Hepatocyte (in vitro differentiated cells): ENCODE measurements at places on chromosomes 1 and 21. TPM values are rescaled to one million over a fixed set of nuclear protein-coding genes. Genes with fewer than 3 reads are reported as not detected.
A peak's percentile ranks its signal among the peaks of the same experiment; 100 is the strongest.

The CFAP107 gene
- not detected in 2 replicates for polyA plus RNA-seq

GRCh38 chr1:171727778-171728177, 14.1 kb downstream of the VAMP4 start:
- no peak for DNase-seq
- no peaks in the 10 kb centered on the region for H3K36me3 ChIP-seq
- no peaks in the 10 kb centered on the region for H3K27me3 ChIP-seq

DNA sequence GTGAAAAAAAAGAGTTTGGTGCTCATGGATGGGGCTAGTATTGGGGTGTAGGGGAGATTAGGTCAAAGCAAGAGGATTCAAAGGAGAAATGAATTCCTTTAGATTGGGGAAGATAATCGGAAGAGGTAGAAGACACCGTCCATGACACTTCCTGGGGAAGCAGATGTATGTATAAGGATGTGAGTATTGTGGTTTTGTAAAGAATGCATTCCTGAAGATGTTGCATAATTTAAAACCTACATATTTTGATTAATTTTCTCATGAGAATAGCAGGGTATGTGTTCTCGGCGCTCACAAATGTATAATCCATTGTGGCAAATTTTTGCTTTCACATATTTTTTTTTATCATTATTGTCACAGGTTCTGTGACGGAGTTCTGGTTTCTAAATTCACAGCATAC, 5.5 kb upstream of the LGALS8 start:
- no peaks in the 10 kb centered on the region for H3K36me3 ChIP-seq
- no peak overlapping the region for H3K27ac ChIP-seq
- H3K27me3 ChIP-seq: no peaks in the 10 kb centered on the region
- peaks cover 20% of the 10 kb centered on the region for H3K4me1 ChIP-seq

The APOBEC4 gene
- polyA plus RNA-seq: not detected in 2 replicates

The GNAT2 gene
- 0.18 and 0.19 TPM in 2 replicates for polyA plus RNA-seq

The HMGCS2 gene
- polyA plus RNA-seq: 119 and 167 TPM in 2 replicates

The ADCY10 gene
- 1.0 and 1.5 TPM in 2 replicates for polyA plus RNA-seq

DNA sequence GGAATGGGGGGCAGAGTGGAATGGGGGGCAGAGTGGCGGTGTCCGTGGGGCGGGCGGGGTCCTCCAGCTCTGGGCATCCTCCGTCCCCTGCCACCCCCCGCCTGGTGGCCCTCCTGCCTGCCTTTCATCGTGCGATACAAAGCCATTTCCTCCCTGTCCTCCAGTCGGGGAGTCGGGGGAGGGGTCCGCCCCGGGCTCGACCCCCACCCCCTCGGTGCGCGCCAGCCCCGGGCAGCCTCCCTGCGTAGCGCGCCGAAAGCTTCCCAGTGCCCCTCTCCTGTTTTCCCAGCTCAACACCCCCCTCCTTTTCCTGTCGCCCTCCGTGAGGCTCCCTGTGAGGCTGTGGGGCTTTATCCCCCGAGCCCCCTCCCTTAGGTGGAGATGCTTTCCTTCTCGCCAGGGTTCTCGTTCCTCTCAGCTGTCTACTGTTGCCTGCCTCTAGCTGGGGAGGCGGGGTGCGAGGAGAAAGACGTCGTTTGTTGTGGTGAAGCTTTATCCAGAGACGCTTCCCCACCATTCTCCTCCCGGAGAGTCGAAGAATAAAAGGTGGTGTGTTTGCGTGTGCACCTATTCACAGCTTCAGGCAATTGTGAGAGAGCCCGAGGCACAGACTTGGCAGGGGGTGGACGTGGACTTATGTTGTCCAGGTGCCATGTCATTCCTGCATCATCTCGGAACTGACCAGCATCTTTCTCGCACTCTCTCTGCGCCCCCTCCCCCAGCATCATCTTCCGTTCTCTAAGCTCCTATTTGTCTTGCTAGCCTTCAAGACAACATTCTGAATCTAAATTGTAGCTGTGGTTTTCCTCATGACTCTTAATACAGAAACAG, 848 bp downstream of the DNM3 start:
- H3K27me3 ChIP-seq: peaks cover 28% of the 10 kb centered on the region
- peaks cover 3% of the 10 kb centered on the region for H3K4me1 ChIP-seq
- H3K27ac ChIP-seq: no peak overlapping the region
- H3K36me3 ChIP-seq: no peaks in the 10 kb centered on the region
- peak overlapping the region; percentile 91 for H3K4me3 ChIP-seq

The LINGO4 gene
- polyA plus RNA-seq: not detected in 2 replicates

DNA sequence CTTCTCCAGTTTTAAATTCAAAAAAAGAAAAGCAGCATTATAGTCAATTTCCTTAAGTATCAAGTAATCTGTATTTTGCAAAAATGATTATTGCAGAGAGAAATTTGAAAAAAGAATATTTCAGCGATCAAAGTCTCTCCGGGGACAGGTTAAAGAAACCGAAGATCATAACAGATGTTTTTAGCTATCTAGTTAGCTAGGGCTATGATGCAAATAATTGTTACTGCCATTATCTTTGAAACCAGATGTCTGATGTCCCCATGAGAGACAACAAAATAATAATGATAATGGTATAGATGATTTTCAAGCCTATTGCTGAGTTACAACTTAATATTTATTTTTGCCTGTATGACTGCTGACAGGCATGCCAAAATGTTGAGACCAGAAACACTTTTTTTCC, 1326.0 kb downstream of the PLA2G4A start:
- DNase-seq: no peak
- no peaks in the 10 kb centered on the region for H3K36me3 ChIP-seq

DNA sequence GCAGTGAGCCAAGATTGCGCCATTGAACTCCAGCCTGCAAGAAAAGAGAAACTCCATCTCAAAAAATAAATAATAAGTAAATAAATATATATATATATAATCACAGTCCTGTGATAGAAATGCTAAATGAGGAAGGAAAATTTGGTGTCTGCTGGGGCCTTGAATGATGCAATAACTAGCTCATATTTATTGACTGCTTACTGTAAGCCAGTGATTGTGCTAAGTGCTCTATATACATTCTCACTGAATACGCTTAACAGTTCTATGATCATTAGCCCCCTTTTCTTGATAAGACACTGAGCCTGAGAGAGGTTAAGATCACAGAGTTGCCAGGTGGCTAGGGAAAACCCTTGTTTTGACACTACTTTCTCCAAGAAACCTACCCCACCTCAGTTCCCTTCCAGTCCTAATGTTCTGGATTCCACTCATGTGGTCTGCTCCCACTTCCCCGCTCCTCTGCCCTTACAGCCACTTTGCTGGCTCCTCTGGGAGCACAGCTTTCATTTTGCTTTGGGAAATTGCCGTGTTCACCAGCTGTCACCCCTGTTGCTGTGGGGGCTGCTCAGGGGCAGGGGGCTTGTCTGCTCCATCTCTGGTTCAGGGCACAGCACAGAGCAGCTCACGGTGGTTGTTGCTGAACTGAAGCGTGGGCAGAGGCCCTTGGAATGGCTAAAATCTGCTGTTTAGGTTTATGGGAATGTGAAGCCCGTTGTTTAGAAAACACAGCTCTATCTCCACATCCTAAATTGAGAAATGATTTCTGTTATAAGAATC, 2.5 kb upstream of the BMP8A start:
- DNase-seq: no peak
- H3K4me1 ChIP-seq: no peaks in the 10 kb centered on the region
- H3K27me3 ChIP-seq: peaks cover 22% of the 10 kb centered on the region
- H3K27ac ChIP-seq: no peak overlapping the region

GRCh38 chr1:55981010-55981650, 598.2 kb downstream of the PLPP3 start:
- H3K4me1 ChIP-seq: no peaks in the 10 kb centered on the region
- H3K27ac ChIP-seq: no peak overlapping the region
- no peaks in the 10 kb centered on the region for H3K27me3 ChIP-seq
- no peaks in the 10 kb centered on the region for H3K36me3 ChIP-seq
- no peak overlapping the region for H3K4me3 ChIP-seq

DNA sequence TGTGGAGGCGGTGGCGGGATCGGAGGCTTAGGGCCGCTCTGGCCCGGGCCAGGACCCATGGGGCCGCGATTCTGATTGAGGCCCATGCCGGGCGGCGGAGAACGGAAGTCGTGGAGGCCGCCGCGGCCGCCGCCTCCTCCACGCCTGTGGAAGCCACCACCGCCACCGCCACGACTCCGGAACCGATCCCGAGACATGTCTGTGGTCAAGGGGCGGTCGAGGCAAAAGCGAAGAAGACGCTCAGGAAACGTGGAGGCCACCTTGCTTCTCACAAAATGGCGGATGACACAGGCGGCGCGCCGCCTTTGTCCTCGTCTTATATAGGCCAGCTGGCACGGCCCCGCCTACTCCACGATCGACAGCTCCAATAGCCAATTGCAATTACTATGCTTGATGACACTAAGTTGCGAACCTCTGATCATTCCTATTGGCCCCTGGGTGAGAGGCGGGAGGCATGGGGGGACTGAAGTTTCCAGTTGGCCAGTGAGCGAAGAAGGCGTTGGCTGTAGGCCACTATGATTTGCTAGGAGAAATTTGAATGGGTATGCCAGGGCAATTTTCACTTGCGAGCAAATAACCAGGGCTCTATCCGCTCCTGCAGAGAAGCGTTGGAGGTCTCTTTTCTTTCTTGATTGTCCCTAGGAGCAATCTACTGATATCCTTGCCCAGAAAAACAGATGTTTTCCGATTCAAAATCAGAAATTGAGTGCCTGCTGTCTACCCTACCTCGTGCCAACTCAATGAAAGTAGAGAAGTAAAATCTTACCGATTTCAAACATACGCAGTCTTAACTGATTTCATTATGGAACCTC, at the start of gene SFPQ:
TSS of gene SFPQ (minus strand) at position 293 of the 812 bp plus-strand sequence. CDS start at position 197, 96 bp downstream.
- peak within 1 kb of the TSS; percentile 100 for H3K4me3 ChIP-seq
- peaks cover 22% of the 10 kb centered on the region for H3K4me1 ChIP-seq
- peak within 1 kb of the TSS; percentile 95 for H3K27ac ChIP-seq
- peaks cover 4% of the 10 kb centered on the region for H3K36me3 ChIP-seq

The SORT1 gene
- 34.4 and 43.7 TPM in 2 replicates for polyA plus RNA-seq

The RNU1-1 gene
- polyA plus RNA-seq: not detected in 2 replicates

DNA sequence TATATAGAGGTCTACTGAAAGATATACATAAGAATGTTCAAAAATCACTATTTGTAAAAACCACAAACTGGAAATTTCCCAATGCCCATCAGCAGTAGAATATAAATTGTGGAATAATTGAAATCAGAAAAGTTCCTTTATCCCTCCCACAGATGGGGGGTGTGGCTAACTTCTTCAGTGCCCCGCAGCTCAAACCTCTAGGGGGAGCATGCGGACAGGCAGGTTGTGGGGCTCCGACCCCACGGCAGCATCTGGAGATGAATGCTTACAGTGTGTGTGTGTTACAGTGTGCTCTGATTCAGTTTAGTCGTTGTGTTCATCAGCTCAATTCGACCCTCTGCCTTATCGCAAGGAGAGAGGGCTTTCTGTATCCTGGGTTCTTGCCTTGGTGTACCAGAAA, 262.1 kb upstream of the LRRC7 start:
- no peak for DNase-seq
- H3K4me1 ChIP-seq: no peaks in the 10 kb centered on the region
- no peak overlapping the region for H3K4me3 ChIP-seq

DNA sequence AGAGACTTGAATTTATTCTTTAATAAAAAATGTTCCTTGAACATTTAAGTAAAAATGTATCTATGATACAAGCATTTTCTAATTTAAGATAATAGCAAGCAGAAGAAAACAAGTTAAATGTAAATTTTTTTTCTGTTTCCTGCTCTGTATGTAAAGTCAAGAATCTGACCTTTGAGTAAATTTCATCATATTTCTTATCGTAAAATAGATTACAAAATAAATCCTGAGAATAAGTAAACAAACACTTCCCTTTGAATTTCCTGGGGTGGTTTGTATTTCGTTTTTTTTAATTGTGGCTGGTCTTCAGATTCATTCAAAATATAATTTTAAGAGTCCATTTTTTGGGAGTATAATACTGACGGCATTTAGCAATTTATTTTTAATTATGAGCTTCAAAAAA, 77.6 kb downstream of the POU2F1 start:
- peaks cover 10% of the 10 kb centered on the region for H3K4me1 ChIP-seq
- no peaks in the 10 kb centered on the region for H3K36me3 ChIP-seq
- no peak overlapping the region for H3K4me3 ChIP-seq
- DNase-seq: no peak

DNA sequence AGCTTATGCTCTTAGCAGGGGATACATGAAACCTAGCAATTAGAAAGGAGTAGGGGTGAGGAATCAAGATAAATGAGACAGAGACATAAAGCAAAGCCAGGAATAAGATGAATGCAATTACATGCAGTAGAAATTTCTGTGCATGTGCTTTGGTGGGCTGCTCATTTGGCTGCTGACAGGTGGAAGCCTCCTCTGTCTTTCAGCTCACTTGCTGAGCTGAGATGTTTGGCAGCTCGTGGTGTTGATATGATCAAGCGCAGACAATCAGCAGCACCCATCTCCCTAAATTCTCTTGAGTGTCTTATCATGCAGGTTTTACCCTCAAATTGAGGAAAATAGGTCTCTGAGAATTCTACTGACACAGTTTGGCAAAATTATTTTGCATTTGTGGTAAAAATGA, 108.3 kb upstream of the CD34 start:
- H3K4me1 ChIP-seq: no peaks in the 10 kb centered on the region
- no peak overlapping the region for H3K27ac ChIP-seq
- H3K36me3 ChIP-seq: no peaks in the 10 kb centered on the region
- H3K4me3 ChIP-seq: no peak overlapping the region
- no peak for DNase-seq

GRCh38 chr1:65762081-65762862, 30.4 kb upstream of the PDE4B start:
- no peak overlapping the region for H3K27ac ChIP-seq
- no peaks in the 10 kb centered on the region for H3K27me3 ChIP-seq
- DNase-seq: peak; percentile 4
- H3K4me1 ChIP-seq: no peaks in the 10 kb centered on the region

GRCh38 chr1:235708390-235708962, 58.9 kb upstream of the GNG4 start:
- no peaks in the 10 kb centered on the region for H3K36me3 ChIP-seq
- peak overlapping the region; percentile 63 for H3K27ac ChIP-seq
- no peaks in the 10 kb centered on the region for H3K27me3 ChIP-seq
- H3K4me1 ChIP-seq: no peaks in the 10 kb centered on the region
- H3K4me3 ChIP-seq: no peak overlapping the region
- DNase-seq: peak; percentile 40

DNA sequence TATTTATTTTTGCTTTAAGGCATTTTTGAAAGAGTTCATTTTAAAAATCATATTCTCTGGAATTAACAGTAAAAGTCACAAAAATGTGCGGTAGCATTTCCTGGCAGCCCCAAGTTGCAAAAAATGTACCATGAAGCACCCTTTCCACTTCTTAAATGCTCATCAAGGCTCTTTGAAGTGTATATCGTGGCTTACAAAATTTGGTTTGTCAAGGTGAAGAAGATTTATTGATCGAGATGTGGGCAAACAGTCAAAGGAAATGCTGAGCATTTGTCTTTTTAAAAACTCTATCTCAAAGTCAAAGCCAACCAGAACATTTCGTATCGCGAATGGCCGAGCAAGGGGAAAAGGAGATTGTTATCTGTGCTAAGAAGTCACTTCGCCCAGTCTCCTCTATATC, 277.5 kb upstream of the KAZN start:
- no peaks in the 10 kb centered on the region for H3K36me3 ChIP-seq
- H3K4me3 ChIP-seq: no peak overlapping the region
- H3K27ac ChIP-seq: no peak overlapping the region
- DNase-seq: no peak
- no peaks in the 10 kb centered on the region for H3K4me1 ChIP-seq
- no peaks in the 10 kb centered on the region for H3K27me3 ChIP-seq
